ENCODE measurements at places on chromosomes 2 and 18.

GRCh38 chr2:239657236-239657635 is 256.4 kb upstream of the HDAC4 start:
- H3K4me3 ChIP-seq, result no peak overlapping the region
- DNase-seq, result no peak
- no peak overlapping the region for H3K27ac ChIP-seq
- H3K36me3 ChIP-seq, result no peaks in the 10 kb centered on the region
- H3K4me1 ChIP-seq, result no peaks in the 10 kb centered on the region

DNA sequence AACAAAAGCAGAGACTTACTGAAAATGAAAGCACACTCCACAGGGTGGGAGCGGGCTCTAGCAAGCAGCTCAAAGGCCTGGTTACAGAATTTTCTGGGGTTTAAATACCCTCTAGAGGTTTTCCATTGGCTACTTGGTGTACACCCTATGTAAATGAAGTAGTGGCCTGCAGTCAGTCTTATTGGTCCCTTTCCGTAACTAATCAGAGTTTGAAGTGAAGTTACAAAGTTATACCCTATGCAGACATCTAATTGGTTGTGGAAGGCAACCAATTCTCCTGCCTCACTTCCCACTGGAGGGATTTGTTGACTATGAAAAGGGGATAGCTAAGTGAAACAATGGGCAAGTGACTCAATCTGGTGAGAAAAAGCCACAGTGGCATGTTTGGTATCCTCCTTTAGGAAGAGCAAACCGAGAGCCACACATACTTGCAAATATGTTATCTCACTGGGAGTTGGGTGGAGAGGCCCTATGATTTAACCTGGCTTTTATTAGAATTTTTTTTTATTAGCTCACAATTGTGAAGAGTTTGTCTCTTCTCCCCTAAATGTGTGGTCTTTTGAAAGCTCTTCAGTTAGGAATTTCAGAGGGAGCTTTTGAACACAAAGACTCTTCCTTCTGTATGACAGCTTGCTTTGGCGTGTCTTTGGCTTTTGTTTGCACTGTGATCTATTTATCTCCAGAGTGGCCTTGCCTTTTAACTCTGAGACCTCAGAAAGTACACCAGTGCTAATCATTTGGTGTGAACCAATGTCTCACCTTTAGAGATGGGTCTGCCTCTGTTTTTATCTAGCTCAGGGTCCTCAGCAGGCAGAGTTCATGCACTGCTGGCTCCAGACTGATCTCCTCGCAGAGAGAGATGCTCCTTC is 69.6 kb downstream of the MAP4K4 start:
- no peak for DNase-seq
- no peaks in the 10 kb centered on the region for H3K27me3 ChIP-seq
- peak overlapping the region; percentile 89 for H3K27ac ChIP-seq
- peaks cover 2% of the 10 kb centered on the region for H3K36me3 ChIP-seq
- peak overlapping the region; percentile 34 for H3K4me3 ChIP-seq

GRCh38 chr2:164220265-164220664 is 401.0 kb downstream of the GRB14 start:
- no peaks in the 10 kb centered on the region for H3K27me3 ChIP-seq
- no peaks in the 10 kb centered on the region for H3K36me3 ChIP-seq
- H3K4me3 ChIP-seq, result no peak overlapping the region
- no peak for DNase-seq

GRCh38 chr2:36528766-36529392 is 69.1 kb downstream of the FEZ2 start:
- DNase-seq, result no peak
- H3K36me3 ChIP-seq, result peaks cover 1% of the 10 kb centered on the region
- no peaks in the 10 kb centered on the region for H3K27me3 ChIP-seq
- H3K4me3 ChIP-seq, result no peak overlapping the region

GRCh38 chr18:71327850-71328249 is 1039.0 kb downstream of the SOCS6 start:
- H3K4me3 ChIP-seq, result no peak overlapping the region
- H3K27ac ChIP-seq, result no peak overlapping the region
- no peaks in the 10 kb centered on the region for H3K27me3 ChIP-seq
- no peaks in the 10 kb centered on the region for H3K36me3 ChIP-seq

DNA sequence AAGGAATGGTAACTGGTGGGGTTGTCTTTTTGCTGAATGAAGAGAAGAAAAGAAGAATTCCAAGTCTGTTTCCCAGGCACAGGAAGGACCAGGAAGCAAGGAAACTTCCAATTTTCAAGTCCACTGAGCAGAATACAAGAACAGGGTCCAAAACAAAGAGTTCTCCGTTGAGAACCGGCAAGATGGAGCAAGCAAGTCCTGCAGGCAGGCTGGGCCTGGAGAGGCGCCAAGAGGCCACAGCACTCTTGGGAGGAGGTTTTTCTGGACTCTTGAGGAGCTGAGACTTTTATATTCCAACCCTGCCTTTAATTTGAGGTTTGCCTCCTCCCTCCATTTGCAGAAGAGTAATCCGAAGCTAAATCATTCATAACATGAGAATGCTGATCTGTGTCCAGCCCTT is 224.5 kb downstream of the IKZF2 start:
- H3K36me3 ChIP-seq, result no peaks in the 10 kb centered on the region
- H3K27me3 ChIP-seq, result peaks cover 2% of the 10 kb centered on the region
- H3K4me3 ChIP-seq, result no peak overlapping the region
- no peaks in the 10 kb centered on the region for H3K4me1 ChIP-seq

DNA sequence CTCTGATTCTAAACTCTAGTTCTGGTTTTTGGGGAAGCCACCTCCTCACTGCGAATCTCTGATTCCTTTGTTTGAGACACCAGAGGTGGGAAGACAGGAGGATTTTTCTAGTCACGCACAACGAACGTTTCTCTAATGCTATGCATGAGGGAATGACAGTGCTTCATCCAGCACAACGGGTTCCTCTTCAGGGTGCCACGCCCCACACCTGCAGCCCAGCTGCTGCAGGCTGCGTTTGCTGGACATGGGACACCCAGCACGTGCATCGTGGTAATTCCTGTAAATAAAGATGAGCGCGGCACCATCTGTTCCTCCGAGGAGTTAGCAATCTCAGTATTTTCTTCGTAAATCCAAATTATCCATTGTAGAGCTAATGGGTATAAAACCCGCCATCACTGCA is 37.5 kb upstream of the TPO start:
- DNase-seq, result no peak
- H3K4me3 ChIP-seq, result no peak overlapping the region
- no peaks in the 10 kb centered on the region for H3K27me3 ChIP-seq
- no peaks in the 10 kb centered on the region for H3K36me3 ChIP-seq

DNA sequence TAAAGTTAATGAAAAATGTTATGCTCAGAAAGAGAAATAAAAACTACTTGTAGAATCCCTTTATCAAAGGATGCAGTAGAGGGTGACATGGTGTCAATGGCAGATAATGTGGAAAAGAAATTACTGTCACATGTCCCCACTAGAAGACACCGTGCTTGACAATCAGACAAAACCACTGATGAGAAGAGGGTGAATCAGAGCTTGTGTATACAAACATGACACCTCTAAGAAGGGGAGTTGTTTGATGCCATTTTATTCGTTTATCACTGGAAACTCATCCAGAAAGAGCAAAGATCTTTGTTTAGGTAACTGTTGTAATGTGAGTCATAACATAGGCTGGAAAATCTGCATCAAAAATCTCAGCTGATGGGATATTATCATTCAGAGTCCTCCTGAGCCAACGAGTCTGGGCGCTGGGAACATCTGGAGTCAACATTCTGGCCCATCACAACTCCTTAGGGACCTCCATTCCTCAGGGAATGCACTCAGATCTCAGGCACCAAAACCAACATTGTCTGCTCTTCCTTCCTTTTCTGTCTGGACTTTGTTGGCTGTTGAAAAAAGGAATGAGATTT is 49.5 kb upstream of the RAB12 start:
- H3K4me1 ChIP-seq, result no peaks in the 10 kb centered on the region
- no peak overlapping the region for H3K4me3 ChIP-seq
- no peak overlapping the region for H3K27ac ChIP-seq
- peaks cover 2% of the 10 kb centered on the region for H3K36me3 ChIP-seq
- H3K27me3 ChIP-seq, result peaks cover 12% of the 10 kb centered on the region
- no peak for DNase-seq

- no peak for DNase-seq
- no peak overlapping the region for H3K4me3 ChIP-seq
- no peaks in the 10 kb centered on the region for H3K36me3 ChIP-seq
- no peak overlapping the region for H3K27ac ChIP-seq
- H3K4me1 ChIP-seq, result no peaks in the 10 kb centered on the region
These were observed 502.2 kb upstream of the SETBP1 start for GRCh38 chr18:44178476-44178875.

DNA sequence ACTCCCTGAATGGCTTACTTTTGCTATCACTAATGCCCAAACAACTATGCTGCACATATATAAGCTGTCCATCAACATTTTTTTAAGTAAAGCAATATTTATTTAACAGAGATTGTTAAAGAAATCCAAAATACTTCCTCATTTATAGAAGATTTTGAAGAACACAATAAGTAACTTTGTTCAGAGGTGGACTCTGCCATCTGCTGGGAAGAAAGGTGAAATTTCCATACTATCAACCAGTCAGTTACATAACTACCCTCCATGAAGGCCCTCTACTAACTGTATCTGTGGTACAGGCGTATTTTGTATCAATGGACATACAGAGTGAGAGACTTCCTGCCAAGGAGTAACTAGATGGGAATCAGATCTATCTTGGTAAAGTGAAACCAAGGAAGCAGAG is 106.0 kb downstream of the DTNB start:
- H3K27me3 ChIP-seq, result no peaks in the 10 kb centered on the region
- H3K36me3 ChIP-seq, result peaks cover 3% of the 10 kb centered on the region
- H3K27ac ChIP-seq, result no peak overlapping the region

DNA sequence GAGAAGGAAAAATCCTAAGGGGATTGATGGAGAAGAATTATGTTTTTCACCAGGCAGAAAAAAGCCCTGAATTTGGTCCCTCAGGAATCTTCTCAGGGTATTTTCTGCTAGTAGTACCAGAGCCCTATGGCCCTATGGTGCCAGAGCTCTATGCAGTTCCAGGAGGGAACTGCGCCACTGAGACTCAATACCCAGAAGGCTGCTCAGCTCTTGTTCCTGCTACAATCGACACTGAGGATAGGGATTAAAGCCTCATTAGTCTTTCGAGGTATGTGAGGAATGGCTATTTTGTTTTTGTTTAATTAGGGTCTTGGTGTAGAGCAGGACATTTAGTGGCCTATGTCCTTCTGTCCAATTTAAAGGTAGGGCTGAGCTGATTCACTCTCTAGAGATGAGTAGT is 21.7 kb upstream of the PPP3R1 start:
- H3K4me3 ChIP-seq, result no peak overlapping the region
- H3K27me3 ChIP-seq, result peaks cover 1% of the 10 kb centered on the region
- H3K4me1 ChIP-seq, result no peaks in the 10 kb centered on the region
- DNase-seq, result no peak
- no peaks in the 10 kb centered on the region for H3K36me3 ChIP-seq

- H3K27ac ChIP-seq, result no peak overlapping the region
- no peak overlapping the region for H3K4me3 ChIP-seq
- no peaks in the 10 kb centered on the region for H3K36me3 ChIP-seq
- H3K4me1 ChIP-seq, result no peaks in the 10 kb centered on the region
These were observed 18.8 kb downstream of the TACR1 start for GRCh38 chr2:75180476-75180875.

- DNase-seq, result no peak
- H3K27ac ChIP-seq, result no peak overlapping the region
- no peak overlapping the region for H3K4me3 ChIP-seq
- H3K36me3 ChIP-seq, result no peaks in the 10 kb centered on the region
- H3K4me1 ChIP-seq, result no peaks in the 10 kb centered on the region
These were observed 99.7 kb upstream of the OTOS start for GRCh38 chr2:240240017-240240734.

GRCh38 chr2:39123436-39123999 is 2.7 kb upstream of the SOS1 start:
- no peak for DNase-seq
- H3K4me1 ChIP-seq, result peaks cover 37% of the 10 kb centered on the region
- H3K27ac ChIP-seq, result peak overlapping the region; percentile 87
- no peaks in the 10 kb centered on the region for H3K27me3 ChIP-seq
- H3K36me3 ChIP-seq, result no peaks in the 10 kb centered on the region

GRCh38 chr2:231068525-231069222 is 12.0 kb downstream of the PSMD1 start:
- no peak overlapping the region for H3K27ac ChIP-seq
- no peak for DNase-seq
- no peaks in the 10 kb centered on the region for H3K27me3 ChIP-seq
- peaks cover 25% of the 10 kb centered on the region for H3K36me3 ChIP-seq
- no peak overlapping the region for H3K4me3 ChIP-seq
- no peaks in the 10 kb centered on the region for H3K4me1 ChIP-seq

GRCh38 chr2:46780411-46780800 is 135.2 kb downstream of the MCFD2 start:
- no peak for DNase-seq
- H3K36me3 ChIP-seq, result peaks cover under 1% of the 10 kb centered on the region
- no peak overlapping the region for H3K27ac ChIP-seq
- no peak overlapping the region for H3K4me3 ChIP-seq
- H3K27me3 ChIP-seq, result peaks cover 12% of the 10 kb centered on the region

GRCh38 chr2:20208476-20208859 is 16.5 kb downstream of the SDC1 start:
- peaks cover 7% of the 10 kb centered on the region for H3K4me1 ChIP-seq
- no peak for DNase-seq
- H3K4me3 ChIP-seq, result no peak overlapping the region
- no peak overlapping the region for H3K27ac ChIP-seq

DNA sequence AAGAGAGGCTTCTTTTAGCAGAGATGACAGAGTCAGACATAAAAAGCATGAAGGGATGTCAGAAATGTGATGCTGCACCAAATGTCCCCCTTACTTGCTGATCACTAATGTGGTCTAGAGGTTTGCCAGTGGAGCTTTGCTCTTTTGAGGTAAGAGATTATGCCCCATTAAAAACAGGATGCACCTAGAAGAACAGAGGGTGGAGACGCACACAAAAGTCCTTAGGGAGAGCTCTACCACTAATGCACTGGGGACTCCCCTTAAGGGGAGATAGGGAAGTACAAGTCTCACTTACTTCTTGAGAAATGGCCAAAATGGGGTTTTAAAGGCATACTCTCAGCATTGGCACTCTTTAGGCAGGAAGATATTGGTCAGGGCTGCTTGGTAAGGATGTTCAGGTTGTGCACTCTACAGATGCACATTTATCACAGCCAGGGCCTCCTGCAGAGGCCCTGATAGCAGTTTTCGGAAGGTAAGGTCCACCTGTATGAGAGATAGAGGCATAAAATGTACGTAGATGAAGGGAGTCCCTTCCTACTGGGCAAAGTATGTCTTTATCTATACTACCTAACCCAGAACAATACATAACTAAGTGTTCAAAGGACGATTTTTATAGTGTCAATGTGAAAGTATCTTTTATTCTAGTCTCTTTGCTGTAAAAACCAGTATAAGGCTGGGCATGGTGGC is 17.0 kb upstream of the SCYGR1 start:
- peaks cover 22% of the 10 kb centered on the region for H3K4me1 ChIP-seq
- H3K4me3 ChIP-seq, result no peak overlapping the region
- no peak overlapping the region for H3K27ac ChIP-seq
- peaks cover 2% of the 10 kb centered on the region for H3K27me3 ChIP-seq

DNA sequence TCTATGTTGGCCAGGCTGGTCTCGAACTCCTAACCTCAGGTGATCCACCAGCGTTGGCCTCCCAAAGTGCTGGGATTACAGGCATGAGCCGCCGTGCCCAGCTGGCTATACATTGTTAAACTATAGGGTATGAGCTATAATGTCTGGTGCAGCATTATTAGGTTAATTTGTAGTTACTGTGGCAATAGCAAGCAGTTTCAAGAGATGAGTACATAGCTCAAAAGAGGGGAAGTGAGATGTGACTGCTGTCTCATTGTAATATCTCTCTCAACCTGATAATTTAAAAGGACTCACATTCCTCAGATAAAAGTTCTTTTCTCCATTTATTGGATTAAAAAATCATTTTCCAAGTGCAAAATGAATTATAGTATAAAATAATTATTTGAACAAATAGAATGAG is 116.4 kb downstream of the INO80D start:
- H3K27ac ChIP-seq, result no peak overlapping the region
- no peaks in the 10 kb centered on the region for H3K36me3 ChIP-seq
- H3K4me3 ChIP-seq, result no peak overlapping the region
- DNase-seq, result no peak

Data from memory B cell (primary cell).